ENCODE measurements at places on chromosomes 11 and 22.

GRCh38 chr11:35146711-35147110, 7.7 kb downstream of the CD44 start:
- DNase-seq: no peak

DNA sequence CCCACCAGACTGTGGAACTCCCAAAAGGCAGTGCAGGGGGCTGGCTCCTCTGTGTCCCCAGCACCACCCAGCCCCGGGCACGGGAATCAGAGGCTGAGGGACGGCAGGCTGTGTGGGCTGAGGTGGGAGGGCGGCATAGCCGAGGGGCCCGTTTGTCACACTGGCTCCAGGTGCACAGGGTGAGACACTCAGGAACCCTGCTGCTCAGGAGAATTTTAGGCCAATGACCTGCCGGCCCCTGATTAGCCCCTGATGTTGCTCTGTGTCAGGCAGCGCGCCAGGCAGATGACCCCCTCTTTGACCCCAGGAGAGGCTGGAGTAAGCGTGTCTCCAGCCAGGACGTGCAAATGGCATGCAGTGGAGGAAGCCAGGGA, 52.7 kb downstream of the RTL6 start:
- no peak for DNase-seq

- no peak for DNase-seq
Observed at GRCh38 chr11:80167766-80168165, 726.9 kb upstream of the TENM4 start.

DNA sequence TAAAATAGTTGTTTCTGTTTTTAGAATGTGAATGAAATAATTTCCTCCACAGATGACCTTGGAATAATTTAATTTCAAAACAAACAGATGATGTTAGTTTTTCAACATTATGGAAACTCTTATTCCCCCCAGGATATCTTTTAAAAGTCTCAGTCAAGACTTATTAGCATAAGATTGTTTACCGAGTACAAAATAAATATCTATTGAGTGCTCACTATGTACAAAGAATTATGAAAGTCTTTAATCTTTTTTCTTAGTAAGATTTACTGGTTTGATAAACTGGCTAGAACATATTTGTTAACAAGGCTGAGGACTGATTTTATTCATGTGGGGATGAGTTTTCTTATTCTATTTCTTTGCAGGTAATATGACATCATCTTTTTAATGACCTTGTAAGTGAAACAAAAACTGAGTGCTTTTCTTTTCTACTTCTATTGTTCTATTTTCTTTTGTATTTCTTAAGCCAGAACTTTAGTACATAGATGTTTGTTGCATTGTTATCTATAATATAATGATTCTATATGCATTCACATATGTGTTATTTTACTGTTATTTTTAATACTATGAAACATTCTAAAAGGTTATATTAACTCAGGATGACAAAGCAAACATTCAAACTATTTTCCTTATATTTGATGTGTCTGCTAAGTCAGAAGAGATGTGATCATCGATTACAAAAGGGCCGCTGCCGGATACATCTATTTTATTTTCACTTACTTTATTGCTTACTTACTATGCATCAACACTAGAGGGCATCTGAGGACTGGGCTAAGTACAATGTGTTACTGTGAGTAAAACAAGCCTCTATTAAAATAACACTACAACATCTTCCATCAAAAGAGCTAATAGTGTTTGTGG, 111.0 kb upstream of the ARHGAP42 start:
- no peak for DNase-seq

GRCh38 chr22:17548010-17548755, 15.1 kb upstream of the SLC25A18 start:
- DNase-seq: no peak

DNA sequence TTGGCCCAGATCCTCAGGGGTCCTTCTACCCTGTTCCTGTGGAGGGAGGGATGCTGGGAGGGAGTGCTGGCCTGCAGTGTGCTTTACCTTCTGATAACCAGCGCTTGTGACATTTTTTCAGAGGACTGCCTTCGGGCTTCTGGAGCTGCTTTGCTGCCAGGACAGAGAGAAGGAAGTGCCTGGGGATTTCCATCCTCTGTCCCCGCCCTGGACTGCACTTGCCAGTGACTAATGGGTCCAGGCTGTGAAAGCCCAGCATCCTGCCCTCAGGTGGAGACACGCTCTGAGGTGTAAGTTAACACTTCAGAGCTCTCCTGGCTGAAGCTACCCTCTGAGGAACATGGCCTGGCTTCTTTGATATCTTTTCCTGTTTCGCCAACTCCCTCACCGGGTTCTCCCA, 158.7 kb upstream of the SYT13 start:
- no peak for DNase-seq

DNA sequence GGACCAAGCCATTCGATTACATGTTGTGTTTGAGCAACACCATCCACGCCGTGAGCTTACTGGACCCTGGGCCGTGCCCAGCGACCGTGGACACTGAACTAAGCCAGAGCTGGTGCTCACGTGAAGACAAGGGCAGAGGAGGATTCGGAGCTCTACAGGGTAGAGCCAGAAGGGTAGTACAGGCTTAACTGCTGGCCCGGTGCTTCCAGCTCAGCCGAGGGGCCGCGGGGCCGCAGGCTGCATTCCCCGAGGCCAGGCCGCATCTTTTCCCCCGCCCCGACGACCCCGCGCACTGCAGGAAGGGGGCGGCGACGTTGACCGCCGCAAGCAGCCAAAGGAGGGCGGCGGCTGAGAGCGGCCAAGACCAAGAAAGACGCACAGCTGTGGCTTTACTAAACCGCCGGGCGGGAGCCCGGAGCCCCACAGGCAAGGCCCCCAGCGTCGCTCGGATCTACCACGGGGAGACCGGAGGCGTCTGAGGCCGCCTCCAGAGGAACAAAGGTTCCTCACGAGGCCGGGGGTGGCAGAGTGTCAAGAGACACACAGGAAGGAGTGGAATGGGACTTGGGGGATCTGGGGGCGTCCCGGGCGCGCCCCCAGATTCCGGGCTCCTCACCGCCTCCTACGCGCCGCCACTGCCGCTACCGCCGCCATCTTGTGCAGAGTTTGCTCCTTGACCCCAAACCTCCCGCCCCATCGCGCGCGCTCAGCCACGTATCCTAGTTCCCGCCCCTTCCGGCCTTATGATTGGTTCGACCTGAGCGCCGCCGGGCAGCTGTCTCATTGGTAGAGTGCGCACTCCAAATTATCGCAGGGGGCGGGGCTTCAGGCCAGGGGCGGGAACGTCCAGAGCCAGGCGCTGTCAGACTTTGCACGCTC, at the start of gene GANAB:
Gene GANAB (minus strand): TSS at position 668 of the 879 bp plus-strand sequence. CDS start 14 bp downstream, at position 654.
- peak; percentile 87 for DNase-seq
